ENCODE measurements at places on chromosomes 4 and X. TPM values are rescaled to one million over a fixed set of nuclear protein-coding genes. Genes with fewer than 3 reads are reported as not detected.

NUDT10 gene
- 0.62 TPM for total RNA-seq

HSD17B13 gene
- under 0.01 TPM for total RNA-seq

GAGE13 gene
- total RNA-seq = not detected

SPATA4 gene
- not detected for total RNA-seq

MID1 gene
- 10.7 TPM for total RNA-seq

Measured in aortic smooth muscle cell (primary cell).